ENCODE measurements at places on chromosomes 1 and 21.
A peak's percentile ranks its signal among the peaks of the same experiment; 100 is the strongest.

DNA sequence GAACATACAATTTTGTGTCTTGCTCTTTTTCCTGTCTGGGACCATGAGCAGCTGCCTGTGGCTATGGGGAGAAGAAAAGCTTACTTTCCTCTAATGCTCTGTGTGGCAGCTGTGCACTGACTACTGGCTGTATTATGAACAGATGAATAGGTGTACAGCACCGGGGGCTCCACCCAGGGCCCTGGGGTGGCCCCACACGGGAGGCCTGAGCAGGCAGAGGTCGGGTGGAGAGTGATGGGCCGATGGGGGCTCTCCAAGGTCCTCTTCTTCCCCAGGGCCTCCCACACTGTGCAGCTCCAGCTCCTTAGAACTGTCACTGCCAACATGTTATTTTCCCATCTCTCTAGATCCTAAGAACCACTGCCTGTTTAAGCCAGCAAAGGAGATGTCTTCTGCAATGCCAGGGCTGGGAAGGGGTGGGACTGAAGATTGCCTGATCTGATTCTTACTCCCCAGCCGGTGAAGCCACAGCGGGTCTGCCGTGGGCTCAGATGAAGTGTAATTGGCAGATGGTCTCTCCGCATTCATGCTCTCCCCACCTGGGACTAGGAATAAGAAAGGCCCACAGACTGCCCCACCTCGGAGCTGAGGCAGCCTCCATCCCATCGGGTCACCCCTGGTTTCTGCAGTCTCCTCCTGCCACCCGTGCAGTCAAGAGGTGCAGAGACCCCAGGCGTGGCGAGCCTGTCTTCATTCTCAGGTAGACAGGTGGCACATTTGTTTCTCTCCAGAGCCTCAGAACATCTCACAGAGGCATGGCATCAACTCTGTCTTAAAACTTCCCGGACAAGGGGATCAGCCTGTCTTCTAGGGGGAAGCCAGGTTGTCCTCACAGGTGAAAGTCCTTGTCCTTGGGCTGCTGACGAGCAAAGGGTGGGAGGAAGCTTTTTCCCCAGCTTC, 186.5 kb upstream of the GALNT2 start:
- no peak for DNase-seq

- no peak for DNase-seq
Measured at GRCh38 chr1:43660355-43660754, 10.4 kb downstream of the KDM4A start.

DNA sequence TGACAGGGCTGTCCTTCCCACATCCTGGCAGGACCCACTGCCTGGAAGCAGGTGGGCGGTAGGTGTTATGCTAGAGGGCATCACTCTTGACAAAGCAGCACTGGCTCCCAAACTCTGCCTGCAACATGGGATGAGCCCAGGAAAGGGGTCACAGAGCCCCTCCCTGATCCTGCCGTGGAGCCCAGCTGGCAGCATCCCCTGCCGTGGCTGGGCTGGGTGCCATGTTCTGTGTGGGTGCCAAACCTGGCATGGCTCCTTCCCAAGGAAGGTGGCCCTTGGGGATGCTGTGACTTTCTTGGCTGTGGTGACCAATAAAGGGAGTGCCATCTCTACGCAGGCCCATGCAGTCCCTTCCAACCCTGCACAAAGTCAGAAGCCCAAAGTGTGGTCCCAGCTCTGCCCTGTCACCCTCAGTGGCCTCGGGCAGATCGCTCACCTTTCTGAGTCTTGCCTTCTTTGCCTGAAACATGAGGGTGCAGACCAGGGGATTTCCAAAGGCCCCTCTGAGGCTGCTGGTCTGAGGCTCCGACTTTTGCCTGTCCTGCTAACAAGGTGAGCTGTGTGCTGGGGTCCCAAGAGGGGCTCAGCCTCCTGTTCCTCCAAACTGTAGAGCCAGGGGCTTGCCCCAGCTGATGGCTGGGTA, 6.0 kb downstream of the CDK18 start:
- DNase-seq, result no peak

GRCh38 chr21:35475762-35476161, 426.7 kb upstream of the RUNX1 start:
- DNase-seq, result no peak

DNA sequence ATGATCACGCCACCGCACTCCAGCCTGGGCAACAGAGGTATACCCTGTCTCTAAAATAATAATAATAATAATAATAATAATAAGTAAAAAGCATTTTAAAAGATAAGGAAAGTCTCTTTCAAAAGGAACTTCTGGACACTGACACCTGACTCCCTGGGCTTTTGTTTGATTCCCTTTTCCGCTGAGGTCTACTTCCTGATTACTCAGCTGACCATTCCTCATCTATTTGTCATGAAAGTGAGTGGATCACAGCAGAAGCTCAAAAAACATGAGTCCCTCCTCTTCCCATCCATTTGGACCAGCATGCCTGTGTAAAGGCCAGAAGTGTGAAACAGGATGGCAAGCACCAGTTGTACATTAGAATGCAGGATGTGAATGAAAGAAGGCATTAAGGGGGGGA, 61.1 kb upstream of the FBXO28 start:
- no peak for DNase-seq

GRCh38 chr1:80779275-80779674, 1021.5 kb upstream of the ADGRL2 start:
- no peak for DNase-seq

GRCh38 chr1:166069390-166069789, 97.4 kb downstream of the FAM78B start:
- no peak for DNase-seq

GRCh38 chr1:229381234-229381633, 38.4 kb upstream of the CCSAP start:
- peak; percentile 28 for DNase-seq

- peak; percentile 57 for DNase-seq
Measured at GRCh38 chr1:43368646-43369020, 822 bp upstream of the ELOVL1 start.

DNA sequence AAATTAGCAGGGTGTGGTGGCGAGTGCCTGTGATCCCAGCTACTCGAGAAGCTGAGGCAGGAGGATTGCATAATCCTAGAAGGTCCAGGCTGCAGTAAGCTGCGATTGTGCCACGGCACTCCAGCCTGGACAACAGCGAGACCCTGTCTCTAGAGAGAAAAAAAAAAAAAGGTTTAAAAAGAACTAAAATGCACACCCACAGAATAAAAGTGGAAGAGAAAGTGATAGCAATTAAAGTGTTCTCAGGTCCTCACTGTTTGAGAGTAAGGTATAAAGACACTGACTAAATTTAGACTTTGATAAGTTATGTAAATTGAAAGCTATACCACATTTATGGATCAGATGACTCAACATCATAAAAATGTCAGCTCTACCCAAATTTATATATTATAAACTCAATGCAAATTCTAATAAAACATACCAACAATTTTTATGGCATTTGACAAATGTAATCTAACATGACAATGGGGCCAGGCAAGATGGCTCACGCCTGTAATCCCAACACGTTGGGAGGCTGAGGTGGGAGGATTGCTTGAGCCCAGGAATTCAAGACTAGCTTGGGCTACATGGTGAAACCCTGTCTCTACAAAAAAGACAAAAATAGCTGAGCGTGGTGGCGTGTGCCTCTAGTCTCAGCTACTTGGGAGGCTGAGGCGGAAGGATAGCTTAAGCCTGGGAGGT, 11.8 kb downstream of the ZBTB17 start:
- DNase-seq, result no peak

DNA sequence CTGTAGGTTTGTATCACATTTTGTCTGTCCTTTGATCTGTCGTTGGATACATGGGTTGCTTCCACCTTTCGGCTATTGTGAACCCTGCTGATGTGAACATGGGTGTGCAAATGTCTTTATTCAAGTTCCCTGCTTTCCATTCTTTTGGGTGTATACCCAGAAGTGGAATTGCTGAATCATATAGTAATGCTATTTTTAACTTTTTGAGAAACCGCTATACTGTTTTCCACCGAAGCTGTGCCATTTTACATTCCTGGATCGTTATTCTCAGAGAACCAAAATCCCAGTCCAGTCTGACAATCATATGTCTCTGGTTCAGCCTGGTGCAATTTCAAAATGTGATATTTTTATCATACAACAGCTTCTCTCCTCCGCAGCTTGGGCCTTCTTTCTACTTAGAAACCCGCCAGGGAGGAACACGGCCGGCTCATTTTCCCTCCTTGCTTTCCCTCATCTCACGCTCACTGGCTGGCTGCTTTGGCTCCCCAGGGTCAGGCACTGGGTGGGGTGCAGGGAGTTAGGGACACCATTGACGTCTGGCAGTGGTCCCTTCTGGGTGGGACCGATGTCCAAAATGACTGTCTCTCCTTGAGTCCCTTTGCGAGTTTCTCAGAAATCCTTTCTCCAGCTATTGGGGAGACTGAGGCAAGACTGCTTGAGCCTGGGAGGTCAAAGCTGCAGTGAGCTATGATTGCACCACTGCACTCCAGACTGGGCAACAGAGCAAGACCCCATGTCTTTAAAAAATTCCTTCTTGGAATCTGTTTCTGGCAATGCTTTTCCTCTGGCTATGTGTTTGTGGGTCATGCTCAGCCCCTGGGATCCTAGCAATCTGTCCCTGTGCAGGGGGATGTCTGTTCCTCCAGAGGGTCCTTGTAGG, 73.5 kb upstream of the AKT3 start:
- DNase-seq, result no peak

- DNase-seq, result peak; percentile 77
Measured at GRCh38 chr1:182671750-182672486, 12.5 kb downstream of the RGS8 start.

DNA sequence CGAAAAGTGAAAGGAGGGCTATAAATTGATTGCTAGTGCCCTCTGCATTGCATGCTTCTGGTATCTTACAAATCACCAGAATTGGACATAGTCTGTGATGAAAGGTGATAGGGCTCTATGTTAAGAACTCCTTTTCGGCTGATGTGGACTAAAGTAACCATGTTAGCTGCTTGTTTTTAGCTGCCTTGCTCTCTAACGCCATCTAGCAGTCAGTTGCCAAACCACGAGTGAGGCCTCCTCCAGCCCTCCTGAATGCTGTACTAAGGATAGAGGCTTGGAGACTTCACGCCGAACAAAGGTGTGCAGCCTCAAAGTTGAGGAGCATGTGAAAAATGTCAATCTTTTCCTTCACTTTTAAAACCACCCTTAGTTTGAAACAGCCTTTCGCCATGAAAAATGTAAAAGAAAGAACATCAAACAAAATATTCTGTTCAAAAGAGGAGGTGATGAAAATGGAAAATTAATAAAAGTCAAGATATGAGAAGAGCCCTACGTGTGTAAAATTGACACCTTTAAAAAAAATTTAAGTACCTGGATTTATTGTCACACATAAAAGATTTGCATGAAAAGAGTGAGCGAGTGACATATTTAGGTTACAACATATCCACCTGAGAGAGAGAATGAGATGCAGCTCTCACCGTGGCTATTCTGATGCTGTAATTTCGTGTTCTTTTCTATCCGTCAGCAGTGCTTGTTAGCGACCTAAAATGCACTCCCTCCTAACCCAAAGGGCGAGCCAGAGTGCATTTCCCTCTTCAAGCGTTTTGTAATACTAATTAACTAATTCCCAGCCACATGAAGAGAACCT, 8.1 kb downstream of the LRRC53 start:
- DNase-seq, result peak; percentile 56

GRCh38 chr1:18012686-18013085, 94.9 kb upstream of the IGSF21 start:
- no peak for DNase-seq

GRCh38 chr1:226988334-226988666, 48.2 kb downstream of the COQ8A start:
- peak; percentile 86 for DNase-seq

DNA sequence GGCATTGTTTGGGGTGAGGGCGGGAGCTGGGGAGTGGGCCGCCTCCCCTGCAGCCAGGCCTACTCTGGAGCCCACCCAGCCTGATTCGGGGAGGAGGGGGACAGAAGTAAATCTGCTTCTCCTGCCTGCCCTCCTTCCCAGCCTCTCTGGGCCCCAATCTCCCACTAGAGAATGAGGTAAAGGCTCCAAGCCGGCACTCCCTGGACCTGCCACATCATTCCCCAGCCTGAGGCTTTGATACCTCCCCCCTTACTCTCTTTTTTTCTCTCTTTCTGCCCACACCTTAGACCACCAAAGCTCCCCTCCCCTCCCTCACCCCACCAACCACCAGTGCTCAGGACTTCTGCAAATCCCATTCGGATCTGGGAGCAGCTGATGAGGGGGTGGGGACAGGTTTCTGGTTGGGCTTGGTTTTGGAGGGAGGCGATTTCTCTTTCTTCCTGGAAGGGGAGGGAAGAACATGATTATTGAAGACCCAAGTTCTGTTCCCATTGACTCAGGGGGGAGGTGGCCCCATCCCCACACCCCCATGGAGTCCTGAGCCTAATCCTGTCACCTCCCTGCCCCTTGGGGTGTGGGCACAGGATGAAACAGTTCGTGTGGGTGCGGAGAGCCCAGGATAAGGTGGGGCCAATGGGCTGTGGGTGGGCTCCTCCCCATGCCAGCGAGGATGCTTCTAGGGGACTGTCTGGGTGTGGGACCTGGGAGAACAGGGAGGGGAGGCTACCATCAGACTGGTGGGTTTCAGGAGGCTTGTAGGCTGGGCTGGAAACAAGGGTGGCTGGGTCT, 1.3 kb downstream of the MAP7D1 start:
- DNase-seq, result no peak

DNA sequence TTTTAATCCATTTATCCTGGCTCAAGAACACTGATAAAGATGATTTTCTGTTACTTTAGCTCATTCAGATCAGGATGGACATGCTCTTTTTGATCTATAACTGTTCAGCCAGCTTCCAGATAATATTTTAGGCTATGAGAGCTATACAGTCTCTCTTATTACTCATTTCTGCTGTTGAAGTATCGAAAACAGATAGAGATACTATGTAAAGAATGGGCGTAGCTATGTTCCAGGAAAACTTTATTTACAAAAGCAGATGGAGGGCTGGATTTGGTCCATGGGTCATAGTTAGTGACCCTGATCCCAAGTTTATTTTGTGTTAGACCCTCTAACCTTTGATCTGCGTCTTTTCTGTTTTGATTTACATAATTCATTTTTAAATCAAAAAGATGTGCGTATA, 78.8 kb upstream of the TENT5C start:
- no peak for DNase-seq

- no peak for DNase-seq
Measured at GRCh38 chr1:169604781-169605560, 18.7 kb upstream of the F5 start.

All from NCI-H510A (cell line).